ENCODE measurements at places on chromosomes 2 and 18.
A peak's percentile ranks its signal among the peaks of the same experiment; 100 is the strongest.

GRCh38 chr2:31430439-31431165 lies 16.1 kb upstream of the XDH start:
- no peak for DNase-seq

DNA sequence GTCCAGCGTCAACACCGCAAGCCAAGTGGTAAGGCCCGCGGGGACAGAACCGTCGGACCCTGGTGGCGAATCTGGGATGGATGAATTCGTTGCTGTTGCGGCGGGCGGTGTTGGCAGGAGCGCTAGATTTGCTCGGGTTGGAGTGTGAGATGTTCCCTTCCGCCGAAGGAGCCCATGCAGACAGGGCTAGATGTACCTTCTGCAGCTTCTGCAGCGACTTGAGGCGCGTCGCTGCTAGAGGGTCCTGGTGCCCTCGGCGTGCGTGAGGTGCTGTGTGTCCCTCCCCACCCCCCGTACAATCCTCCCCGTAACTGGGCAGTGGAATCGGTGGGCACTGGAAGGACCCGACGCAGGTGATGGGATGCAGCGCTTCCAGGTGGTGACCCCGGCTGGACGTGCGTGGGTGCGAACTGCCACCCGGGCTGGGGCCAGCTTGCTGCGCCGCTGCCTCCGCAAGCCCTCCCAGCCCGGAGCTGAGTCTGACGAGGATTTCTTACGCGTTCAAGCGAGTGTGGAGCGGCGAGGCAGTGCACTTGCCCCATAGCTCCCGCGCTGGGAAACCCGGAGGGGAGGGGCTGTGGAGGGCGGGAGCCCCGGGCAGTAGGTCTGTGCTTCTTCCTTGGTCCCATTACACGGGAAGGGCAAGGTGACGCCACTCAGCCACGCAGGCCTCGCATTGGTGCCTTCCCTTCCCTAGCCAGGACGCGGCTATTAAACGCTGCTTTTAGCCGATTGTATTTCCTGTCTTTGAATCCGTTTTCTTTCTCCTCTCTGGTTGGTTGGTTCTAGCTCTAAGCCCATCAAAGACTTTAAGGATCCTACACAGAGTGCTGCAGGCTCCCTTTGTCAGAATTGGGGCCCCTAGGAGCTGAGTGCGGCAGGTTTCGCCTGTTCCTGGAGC lies 34.2 kb downstream of the CHRNA1 start:
- DNase-seq, result peak; percentile 45

GRCh38 chr2:186042207-186043028 lies 303.8 kb downstream of the FSIP2 start:
- DNase-seq, result no peak

GRCh38 chr2:28155627-28156026 lies 237.0 kb upstream of the FOSL2 start:
- DNase-seq, result no peak

Measured in CD4-positive, alpha-beta T cell treated with Interleukin-21 for 1 hour (primary cell).